ENCODE measurements at places on chromosomes 3 and 15. TPM values are rescaled to one million over a fixed set of nuclear protein-coding genes. Genes with fewer than 3 reads are reported as not detected.

PEX11A gene
- 4.8 TPM for total RNA-seq

SHQ1 gene
- total RNA-seq, result 13.3 TPM

FOXL2NB gene
- 0.57 TPM for total RNA-seq

GRIP2 gene
- 0.23 TPM for total RNA-seq

PIF1 gene
- 17.5 TPM for total RNA-seq

LSMEM2 gene
- total RNA-seq, result not detected

GP5 gene
- total RNA-seq, result not detected

FBXW12 gene
- not detected for total RNA-seq

MCF2L2 gene
- 2.9 TPM for total RNA-seq

MAGEL2 gene
- total RNA-seq, result not detected

CCDC13 gene
- total RNA-seq, result not detected

Data from esophagus squamous epithelium (tissue), 5 donors.